CD8-positive, alpha-beta memory T cell (primary cell): ENCODE measurements at places on chromosomes 16 and 17.

DNA sequence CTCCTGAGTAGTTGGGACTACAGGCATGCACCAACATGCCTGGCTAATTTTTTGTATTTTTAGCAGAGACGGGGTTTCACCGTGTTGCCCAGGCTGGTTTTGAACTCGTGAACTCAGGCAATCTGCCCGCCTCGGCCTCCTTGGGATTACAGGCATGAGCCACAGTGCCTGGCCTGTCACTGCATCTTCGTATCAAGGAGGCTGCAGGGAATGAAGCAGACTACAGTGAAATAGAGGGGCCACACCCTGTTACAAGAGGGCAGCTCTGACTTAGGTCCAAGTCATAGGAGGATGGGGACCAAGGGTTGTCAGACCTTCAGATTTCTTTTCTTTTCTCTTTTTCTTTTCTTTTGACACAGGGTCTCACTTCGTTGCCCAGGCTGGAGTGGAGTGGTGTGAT, 28.7 kb downstream of the FA2H start:
- DNase-seq: no peak

DNA sequence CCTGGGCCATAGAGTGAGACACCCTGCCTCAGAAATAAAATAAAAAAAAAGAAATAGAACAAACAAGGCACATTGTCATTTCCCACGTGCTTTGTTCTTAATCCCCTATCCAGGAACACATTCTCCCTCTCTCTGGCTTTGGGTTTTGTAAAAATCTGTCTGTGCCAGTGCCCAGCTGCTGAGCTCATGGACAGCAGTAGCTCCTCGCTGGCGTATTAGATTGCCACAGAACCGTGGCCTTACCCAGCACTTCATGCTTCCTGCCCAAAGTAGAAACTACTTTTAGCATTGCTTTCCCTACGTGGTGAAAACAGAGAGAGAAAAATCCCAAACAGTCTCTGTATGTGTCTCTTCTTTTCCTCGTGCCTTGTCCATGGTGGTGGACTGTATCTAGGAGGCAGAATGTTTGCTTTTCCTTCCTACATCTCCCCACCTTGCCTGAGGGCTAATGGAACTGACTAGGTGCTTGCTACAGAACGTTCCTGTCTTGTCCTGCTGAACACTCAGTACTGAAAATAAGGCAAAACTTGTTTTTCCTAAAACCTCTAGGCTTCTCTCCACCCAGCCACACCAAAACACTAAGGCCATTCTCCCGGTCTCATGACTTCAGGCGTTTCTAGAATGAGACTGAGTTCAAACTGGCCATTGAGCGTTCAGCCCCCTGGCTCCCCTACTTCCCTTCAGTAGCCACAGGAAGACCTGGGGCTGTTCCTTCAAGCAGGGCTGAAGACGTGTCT, 26.1 kb downstream of the MNT start:
- DNase-seq: no peak

DNA sequence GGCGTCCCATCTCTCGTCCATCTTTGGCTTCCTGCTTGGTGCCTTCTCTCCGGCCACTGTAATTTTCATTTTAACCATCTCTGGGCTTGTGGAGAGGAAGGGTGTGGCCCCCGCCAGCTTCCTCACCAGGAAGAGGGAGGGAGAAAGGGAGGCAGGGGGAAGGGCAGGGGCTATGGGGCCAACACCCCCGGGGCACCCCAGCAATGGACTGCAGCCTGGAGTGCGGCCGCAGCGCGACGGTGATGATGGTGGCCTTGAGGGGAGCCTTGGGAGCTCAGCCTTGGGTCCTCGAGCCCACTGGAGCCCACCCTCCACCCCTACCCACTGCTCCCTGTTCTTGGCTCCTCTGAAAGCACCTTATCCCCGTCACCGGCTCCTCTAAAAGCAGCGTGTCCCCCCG, 9.5 kb downstream of the METRNL start:
- DNase-seq: no peak

DNA sequence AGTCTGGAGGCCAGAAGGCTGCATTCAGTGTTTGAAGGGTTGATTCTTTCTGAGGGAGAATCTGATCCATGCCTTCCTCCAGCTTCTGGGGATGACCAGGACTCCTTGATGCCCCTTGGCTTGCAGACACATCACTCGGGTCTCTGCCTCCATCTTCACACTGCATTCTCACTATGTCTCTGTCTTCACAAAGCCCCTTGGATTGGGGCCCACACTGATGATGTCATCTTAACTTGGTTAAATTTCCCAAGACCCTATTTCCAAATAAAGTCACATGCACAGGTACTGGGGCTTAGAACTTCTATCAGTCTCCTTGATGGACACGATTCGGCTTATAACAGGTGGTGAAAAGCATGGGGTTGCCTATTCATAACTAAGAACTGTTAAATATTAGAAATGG, 112.1 kb upstream of the MYOCD start:
- no peak for DNase-seq

DNA sequence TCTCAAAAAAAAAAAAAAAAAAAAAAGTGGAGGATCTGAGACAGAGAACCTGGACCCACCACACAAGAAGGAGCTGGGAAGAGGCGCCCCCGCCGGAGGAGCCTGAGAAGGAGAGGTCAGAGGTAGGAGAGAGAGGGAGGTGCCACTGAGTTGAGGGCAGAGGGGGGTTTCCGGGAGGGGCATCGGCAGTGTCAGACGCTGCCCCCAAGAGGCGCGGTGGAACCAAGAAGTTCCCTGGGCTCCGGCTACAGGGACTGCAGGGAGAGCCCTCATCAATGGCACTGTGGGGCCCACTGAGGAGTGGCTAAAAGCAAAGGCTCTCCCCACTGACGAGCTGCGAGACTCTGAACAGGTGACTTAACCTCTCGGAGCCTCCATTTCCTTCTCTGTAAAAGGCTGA, 4.2 kb downstream of the CCDC42 start:
- peak; percentile 66 for DNase-seq

DNA sequence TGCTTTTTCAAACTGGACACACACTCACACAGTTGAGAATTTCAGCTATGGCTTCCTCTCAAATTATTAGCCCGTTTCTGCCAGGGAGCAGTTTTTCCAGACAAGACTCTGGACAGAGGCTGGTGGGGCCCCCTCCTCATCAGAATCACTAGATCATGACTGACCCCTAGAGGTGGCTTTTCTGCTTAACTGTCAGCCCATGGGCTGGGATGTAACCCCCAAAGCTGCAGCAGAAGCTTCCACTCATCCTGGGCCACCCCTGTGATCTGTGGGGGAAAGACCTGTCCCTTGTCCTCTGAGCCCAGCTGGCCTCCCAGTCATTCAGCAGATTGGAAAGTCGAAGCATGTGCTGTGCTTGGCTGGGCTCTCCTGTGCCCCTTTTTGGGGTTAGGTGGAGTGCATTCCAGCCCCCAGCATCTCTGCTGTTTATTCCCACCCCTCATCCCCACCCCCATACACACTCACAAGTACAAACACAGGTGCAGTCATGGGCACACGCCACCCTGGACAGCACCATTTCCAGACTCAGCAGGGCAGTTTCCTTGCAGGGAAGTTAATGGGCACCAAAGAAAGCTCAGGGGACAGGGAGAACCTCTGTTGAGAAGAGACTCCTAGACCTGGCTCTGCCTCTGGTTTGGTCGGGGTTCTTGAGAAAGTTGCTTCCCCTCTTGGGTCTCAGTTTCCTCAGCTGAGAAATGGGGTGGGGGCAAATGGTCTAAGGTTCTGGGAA, 77.6 kb upstream of the RBL2 start:
- DNase-seq: no peak
